Activated naive CD4-positive, alpha-beta T cell treated with anti-CD3 and anti-CD28 coated beads for 36 hours (primary cell): ENCODE measurements at places on chromosomes 1 and 21.

DNA sequence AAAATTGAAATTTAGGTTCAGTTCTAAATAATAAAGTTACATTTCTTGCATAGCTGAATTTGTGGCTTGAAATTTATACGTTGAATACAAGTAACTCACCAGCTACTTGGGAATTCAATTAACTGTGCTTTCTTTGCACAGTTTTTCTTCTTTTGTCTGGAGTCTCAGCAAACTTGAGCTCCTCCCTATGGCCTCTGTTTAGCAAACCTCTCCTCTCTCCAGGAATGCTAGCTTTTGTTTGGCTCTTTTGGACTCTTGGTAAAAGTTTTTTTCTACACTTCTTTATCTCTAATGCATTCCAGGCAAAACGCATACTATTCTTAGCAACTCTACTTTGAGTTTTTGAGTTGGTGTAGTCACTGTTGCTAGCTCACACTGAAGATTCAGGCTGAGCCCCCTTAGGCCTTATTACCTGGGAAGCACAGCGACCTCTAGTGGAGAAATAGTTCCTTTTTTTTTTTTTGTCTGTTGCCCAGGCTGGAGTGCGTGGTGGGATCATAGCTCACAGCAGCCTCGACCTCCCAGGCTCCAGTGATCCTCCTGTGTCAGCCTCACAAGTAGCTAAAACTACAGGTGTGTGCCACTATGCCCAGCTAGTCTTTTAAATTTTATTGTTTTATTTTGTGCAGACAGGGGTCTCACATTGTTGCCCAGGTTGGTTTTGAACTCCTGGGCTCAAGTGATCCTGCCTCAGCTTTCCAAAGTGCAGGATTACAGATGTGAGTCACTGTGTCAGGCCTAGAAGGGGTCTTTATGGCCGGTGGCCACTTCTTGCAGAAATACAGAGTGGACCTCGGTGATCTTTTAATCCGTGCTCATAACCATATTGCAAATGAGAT is 61.7 kb downstream of the CASQ2 start:
- DNase-seq, result no peak

DNA sequence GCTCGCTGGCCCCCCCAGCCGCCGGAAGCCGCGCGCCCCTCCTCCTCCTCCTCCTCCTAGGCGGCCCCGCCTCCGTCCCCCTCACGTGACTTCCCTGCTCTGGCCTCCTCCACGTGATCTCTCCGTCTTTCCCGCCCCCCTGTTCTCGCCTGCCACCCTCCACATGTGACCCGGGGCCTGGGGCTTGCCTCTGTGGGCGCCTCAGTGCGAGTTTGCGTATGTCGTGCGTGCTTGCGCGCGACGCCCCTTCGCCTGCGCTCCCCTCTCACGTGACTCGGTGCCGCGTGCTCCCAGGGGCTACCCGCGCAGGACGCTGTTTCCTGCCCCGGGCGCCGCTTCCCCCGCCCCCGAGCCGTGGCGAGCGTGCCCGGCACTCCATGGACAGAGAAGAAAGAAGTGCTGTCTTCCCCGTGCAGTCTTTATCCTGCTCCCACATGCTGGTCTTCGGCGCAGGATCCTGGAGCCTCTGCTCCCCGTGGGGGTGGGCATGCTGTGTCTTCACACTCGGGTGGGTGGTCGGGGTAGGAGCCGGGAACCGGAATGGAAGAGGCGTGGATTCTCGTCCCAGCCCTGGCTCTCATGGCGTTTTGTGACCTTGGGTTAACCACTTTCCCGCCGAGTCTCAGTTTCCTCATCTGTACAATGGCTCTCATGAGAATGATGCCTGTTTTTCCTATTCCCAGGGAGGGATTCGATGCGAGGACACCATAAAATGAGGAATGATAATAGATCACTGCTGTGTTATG is 431 bp upstream of the UBE2Q1 start:
- peak; percentile 99 for DNase-seq

DNA sequence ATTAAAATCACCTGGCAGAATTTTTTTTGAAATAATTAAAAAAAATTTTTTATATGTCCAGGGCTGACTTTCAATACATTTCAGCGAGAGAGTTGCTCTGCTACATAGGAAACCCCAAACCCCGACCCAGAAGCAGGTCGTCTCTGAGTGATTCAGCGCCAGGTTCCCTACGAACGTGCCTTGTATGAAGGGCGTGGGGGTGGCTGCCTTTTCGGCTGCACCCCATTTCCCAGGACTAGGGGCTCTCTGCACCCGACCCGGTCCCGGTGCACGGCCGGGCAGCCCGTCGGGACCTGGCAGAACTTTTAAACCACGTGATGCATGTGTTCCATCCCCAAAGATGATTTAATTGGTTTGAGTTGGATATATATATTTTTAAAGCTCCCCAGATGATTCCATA is 15.8 kb upstream of the SCYL3 start:
- DNase-seq, result no peak

DNA sequence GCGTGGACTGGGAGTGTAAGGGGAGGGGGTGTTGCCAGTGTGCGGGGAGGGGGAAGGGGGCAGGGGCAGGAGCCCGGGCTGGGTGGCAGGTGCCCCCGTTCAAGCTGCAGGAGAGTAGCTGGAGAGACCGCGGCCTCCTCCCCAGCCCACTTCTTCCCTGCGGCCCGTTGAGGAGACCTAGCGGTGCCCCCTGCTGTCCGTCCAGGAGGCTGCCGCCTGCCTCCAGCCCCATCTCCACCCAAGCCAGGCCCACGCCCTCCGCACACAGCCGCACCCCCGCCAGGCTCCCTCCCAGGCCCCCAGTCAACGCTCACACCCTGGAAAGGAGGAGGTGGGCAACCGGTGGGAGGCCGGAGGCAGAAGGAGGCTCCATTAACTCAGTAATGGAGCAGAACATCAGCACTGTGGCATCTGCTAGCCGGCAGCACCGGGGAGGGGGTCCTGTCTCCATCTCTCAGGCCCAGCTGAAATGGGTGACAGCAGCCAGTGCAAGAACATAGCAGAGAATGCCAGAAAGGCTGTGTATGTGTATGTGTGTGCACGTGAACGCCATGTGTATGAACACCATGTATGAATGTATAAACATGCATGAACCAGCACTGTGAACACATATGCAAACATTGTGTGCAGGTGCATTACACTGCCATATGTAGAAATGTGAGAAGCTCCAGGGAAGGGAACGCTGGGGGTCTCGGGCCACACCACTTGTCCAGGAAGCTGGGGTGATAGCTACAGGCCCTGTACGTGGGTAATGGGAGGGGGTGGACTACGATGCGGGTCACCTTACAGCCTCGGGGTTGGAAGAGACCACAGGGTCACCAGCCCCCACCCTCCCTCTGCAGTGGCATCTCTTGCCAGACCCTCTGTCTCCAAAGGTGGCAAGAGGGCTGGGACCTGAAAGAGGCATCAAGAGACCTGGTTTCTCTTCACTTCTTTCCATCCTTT is 84.6 kb downstream of the SYT2 start:
- DNase-seq, result peak; percentile 74

- DNase-seq, result no peak
Observed at GRCh38 chr1:204314893-204315658, 44.7 kb downstream of the PLEKHA6 start.

- DNase-seq, result peak; percentile 24
Observed at GRCh38 chr1:208235982-208236761, 8.0 kb downstream of the PLXNA2 start.

- DNase-seq, result peak; percentile 84
Observed at GRCh38 chr1:159132271-159132881, 39.0 kb upstream of the CADM3 start.

DNA sequence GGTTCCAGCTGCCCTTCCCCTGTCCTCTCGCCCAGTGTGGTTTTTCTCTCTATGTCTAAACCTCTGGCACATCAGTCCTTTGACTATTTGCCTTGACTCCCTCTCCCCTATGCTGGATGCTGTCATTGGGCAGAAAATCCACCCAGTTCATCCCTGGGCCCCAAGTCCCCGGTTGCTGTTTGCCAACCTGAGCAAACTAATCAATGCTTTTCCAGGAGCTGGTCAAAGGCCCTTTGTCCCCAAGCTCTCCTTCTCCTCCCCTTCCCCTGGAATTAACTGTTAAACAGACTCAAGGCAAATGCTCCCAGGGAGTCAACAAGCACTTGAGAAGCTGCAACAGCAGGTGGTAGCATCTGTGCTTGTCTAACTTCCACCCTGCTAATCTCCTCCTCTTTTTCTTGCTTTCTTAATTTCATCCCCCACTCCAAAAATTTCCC is 102.7 kb downstream of the LMX1A start:
- DNase-seq, result no peak

DNA sequence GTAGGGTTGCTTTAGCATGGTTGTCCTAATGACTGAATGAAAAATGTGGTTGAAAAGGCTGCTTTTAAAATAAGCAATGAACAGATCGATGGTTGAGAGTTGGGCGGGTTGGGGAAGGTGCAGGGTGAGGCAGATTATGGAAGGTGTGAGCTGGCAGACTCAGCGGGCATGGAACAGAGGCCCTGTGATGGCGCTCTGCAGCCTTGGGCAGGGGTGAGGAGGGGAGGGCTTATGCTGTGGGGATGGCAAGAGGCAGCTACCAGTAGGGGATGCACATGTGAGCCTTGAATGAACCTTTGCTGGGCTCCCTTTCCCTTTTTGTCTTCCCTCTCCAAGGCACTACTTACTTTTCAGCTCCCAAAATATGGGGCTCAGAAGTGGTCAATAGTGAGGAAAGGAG is 30.9 kb downstream of the ATP1B1 start:
- DNase-seq, result no peak

DNA sequence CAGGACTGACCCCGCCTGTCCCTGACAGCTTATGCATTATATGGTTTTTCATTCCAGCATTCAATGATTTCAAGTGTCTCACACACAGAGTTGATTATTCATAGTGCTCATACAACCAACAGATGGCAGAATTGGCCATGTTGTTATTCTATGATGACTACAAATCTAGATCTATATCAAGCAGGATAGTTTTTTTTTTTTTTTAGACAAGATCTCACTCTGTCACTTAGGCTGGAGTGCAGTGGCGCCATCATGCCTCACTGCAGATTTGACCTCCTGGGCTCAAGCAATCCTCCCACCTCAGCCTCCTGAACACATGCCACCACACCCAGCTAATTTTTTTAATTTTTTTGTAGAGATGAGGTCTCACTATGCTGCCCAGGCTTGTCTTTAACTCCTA is 40.1 kb upstream of the LRRC8D start:
- DNase-seq, result peak; percentile 57

- DNase-seq, result no peak
Observed at GRCh38 chr1:221979444-221980032, 237.6 kb upstream of the DUSP10 start.

DNA sequence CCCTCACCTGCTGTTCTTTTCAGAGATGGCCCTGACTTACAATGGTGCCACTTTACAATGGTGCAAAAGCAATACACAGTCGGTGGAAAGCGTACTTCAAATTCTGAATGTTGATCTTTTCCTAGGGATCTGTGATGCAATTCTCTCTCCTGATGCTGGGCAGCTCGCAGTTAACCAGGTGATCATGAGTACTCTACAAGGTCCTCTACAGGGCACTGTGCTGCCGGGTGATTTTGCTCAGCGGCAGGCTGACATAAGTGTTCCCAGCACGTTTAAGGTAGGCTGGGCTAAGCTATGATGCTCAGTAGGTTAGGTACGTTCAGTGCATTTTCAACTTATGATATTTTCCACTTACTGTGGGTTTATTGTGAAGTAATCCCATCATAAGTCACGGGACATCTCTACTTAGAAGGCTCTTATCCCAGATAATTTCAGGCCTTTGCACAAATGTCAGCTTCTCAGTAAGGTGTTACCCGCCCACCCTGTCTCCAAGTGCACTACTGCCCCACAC is 126.5 kb downstream of the KCNN3 start:
- no peak for DNase-seq

GRCh38 chr1:35660581-35661473 is 19.5 kb upstream of the PSMB2 start:
- peak; percentile 24 for DNase-seq

DNA sequence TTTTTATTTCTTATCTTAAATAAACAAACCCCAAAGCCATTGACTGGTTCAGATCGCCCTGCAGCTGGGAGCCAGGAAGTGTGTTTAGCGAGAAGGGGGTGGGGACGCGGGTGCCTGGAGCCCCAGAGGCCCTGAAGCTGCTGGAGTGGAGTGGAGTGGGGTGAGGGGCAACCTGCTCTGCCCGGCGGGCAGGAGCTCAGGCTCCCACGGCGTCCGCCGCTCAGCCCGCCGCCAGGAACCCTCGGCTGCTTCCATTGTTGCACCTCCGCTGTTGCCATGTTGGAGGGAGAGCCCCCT is 673 bp downstream of the PIK3C2B start:
- DNase-seq, result peak; percentile 70

DNA sequence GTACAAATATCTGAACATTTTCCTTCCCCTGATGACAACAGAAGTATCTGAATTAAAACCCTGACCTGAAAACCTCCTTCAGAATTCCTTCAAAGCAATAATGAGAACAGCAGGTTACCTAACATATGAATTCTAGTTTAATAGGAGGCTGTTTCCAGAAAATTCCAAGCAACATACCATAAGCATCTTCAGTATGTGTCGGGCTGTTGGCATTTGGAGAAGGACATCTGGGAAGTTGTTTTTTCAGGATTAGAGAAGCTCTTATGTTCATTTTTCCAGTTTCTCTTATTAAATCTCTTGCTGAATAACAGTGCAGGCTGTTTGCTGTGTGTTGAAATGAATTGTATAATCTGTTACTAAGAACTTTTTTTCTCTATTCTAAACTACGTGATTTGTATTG is 101.5 kb downstream of the PLA2G4A start:
- no peak for DNase-seq

DNA sequence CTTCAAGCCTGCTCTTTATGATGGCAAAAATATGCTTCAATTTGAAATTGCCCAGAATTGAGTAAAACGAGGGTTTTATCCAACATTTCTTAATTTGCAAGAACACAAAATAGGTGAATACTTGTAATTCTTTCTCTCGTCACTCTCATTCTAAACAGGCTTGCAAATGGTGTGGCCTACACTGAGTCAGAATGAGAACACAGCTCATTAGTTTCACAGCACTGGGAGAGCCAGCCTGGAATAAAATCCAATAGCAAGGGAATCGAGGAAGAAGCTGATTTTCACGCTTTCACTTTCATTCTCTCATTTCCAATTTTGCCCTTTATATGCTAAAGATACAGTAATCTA is 537.5 kb downstream of the LTN1 start:
- no peak for DNase-seq

- no peak for DNase-seq
Observed at GRCh38 chr21:25772686-25773085, 37.9 kb downstream of the GABPA start.

DNA sequence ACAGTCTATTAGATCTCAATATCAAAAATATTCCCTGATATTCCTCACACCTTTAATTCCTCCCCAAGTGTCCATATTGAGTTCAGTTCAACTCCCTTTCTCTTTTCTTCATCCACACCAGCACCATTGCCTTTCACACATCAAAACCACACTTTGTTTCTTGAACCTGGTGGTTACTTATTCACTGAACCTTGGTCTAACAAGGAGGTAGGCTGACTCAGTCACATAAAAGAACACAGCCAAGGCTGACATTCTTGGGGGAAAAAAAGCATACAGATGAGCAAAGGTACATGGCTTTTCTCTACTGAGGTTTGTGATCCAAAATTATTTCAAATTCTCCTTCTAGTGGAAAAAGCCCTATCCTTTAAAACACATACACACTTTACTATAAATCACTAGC is 131.7 kb upstream of the USH2A start:
- DNase-seq, result no peak

GRCh38 chr21:43353282-43354025 is 73.5 kb downstream of the SIK1 start:
- no peak for DNase-seq

GRCh38 chr1:160282807-160283206 is 2.1 kb downstream of the PEX19 start:
- DNase-seq, result no peak

- peak; percentile 22 for DNase-seq
Observed at GRCh38 chr1:34549199-34549598, 205.6 kb upstream of the GJB5 start.

- peak; percentile 75 for DNase-seq
Observed at GRCh38 chr1:11858968-11859871, 475 bp upstream of the NPPB start.
